CD4-positive, alpha-beta T cell treated with Interleukin-21 for 1 hour (primary cell): ENCODE measurements at places on chromosomes 1 and 21.

GRCh38 chr1:181484821-181485220 is 1.5 kb downstream of the CACNA1E start:
- no peak for DNase-seq

GRCh38 chr1:113014508-113014907 is 58.5 kb upstream of the LRIG2 start:
- DNase-seq = no peak

- no peak for DNase-seq
Measured at GRCh38 chr1:205436776-205437410, 15.0 kb upstream of the LEMD1 start.

DNA sequence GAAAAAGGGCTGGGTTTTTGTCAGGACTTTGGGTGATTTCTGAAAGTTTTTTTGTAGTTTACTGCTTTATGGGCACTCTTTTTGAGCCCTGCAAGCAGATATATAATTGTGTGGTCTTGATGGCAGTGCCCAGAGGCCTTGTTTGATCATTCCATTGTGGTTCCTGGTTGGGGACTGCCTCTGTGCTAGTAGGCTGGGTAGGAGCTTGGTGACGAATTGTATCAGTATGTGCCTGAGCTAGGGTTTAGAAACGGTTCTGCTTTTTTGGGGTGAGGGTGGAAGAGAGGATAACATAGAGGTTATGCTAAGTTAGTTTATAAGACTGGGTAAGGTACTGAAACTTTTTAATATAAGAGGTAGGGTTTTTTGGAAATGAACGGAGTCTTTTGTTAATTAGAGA is 139.7 kb upstream of the ETV3 start:
- no peak for DNase-seq

DNA sequence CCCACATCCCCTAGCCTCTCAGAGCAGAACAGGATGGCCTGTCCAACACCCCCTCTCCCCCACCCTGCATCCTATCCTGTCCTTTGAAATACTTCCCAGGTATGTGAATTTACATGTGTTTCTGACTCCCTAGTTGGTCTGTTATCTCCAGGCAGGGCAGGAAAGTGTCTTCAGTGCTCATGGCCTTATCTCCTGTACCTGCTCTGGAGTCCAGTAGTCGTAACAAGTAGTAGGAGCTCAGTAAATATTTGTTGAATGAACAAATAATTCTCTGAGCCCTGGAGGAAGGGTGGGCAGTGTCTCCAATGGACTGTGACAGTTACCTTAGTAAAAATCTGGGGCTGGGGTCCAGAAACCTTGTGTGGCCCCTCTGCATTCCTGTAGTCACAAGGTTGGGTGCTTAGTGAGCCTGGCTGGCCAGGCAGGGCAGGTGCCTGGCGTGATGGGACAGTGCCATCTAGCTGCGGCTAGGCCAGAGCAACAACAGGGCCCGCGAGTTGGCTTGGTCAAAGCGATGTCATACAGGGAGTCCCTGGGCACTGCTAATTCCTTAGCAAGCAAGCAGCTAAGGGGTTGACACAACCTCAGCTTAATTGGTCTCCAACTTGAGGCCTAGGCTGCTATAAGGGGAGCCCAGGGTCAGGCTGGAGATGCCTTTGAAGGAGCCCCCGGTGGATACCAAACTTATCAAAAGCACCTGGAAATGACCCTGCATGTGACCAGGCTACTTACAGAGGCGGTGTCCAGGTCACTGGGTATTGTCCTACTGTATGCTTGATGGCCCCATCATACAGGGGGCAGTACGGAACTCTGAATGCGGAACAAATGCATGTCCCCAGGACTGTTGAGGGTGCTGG is 89.0 kb upstream of the PPM1J start:
- DNase-seq = peak; percentile 38

- DNase-seq = no peak
Measured at GRCh38 chr1:34755961-34756360, 1.1 kb downstream of the GJB5 start.

GRCh38 chr1:24374891-24375786 is 38.4 kb downstream of the STPG1 start:
- no peak for DNase-seq

DNA sequence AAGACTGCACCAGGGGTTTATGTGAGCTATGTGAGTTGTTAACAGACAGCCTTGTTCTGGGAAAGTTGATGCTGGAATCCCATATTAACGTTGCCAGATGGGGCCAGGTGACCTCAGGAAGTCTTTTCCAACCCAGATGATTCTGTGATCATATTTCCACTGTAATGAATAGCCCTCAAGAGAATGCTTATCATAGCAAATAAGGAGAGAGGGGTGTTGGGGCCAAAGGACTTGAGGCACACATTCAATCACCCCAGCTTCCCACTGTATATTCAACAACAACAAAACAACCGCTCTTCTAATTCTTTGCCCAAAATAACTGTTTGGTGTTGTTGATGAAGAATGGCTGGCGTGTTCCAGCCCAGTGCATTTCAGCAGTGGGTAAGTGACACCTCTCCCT is 14.1 kb downstream of the ZNF697 start:
- no peak for DNase-seq

DNA sequence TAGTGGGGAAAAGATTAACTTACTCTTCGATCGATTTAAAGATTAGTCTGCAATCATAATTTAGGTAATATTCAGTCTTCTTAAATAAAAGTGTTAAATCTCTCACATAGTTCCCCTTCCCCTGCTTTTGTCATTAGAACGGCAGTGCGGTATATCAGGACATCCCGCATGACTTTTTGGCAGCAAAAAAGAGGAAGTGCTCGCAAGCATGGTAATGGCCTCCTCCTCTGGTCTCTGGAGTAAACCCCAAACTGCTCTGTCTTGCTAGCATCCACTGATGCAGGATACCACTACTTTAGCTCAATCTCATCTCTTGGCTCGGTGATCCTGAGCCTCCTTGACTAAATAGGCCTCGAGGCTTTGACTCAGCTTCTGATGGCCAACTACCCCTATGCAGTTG is 78.7 kb upstream of the VAV3 start:
- DNase-seq = no peak

DNA sequence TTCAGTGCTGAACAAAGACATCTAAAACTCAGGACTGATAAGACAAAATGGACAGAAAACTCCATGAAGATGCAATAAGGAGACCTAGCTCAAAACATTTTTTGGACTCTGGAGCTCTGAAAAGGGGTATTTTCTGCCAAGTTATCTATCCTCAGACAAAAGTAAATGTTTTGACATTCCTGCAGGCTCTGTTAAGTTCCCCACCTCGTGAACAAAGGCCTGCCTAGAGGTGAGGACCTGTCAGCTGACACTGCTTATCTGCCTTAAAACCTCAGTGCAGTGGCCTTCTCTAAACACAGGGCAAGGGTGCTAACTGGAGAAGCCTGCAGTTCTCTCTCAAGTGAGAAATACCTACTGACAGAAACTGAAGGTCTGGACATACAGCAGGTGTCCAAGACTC is 41.1 kb downstream of the COLGALT2 start:
- no peak for DNase-seq

DNA sequence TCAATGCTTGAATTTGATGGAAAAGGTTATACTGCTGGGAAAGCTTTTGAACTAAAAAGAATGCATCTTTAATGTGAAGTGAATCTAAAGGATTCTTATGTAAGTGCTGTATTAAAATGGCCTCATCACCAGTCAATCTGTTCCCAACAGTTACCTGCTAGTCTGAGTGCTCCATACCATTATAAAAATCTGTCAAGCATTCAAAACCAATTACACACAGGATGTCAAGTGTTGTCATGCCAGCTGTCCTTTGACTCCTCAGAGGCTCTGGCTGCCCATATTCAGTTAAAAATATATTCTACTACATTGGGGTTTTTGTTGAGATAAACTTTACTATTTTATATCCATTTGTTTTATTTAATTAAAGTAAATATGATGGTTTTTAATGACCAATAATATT is 1587.7 kb downstream of the AMY1C start:
- DNase-seq = no peak

GRCh38 chr1:19877821-19878636 is 4.2 kb upstream of the OTUD3 start:
- DNase-seq = no peak

DNA sequence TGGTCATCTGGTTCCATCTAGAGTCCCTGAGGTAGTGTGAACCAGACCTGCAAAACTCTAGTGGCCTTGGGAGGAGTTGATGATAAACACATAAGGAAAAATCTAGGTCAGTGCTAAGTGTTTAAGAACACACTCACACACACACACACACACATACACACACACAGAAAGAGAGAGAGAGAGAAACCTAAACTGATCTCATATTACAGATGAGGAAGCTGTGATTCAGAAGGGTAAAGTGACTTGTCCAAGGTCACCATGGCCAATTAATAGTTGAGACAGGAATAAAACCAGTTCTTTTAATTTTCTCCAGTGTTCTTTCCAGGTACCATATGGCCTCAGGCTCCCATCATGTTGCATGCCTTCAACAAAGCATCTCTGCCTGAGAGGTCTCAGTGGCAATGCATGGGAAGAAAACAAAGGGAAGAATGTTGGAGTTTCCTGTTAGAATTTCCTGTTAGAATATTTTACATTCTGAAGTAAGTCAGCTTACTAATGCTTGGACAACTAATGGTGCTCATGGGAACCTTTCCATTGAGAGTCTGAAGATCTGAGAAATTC is 77.3 kb upstream of the TSPAN2 start:
- DNase-seq = no peak

- no peak for DNase-seq
Measured at GRCh38 chr1:22639286-22639685, 2.9 kb downstream of the C1QA start.

GRCh38 chr1:209611771-209612570 is 28.5 kb downstream of the CAMK1G start:
- DNase-seq = peak; percentile 5

GRCh38 chr1:59052166-59052590 is 244.7 kb upstream of the FGGY start:
- DNase-seq = no peak

GRCh38 chr1:201024625-201024998 is 1.1 kb upstream of the KIF21B start:
- DNase-seq = no peak

DNA sequence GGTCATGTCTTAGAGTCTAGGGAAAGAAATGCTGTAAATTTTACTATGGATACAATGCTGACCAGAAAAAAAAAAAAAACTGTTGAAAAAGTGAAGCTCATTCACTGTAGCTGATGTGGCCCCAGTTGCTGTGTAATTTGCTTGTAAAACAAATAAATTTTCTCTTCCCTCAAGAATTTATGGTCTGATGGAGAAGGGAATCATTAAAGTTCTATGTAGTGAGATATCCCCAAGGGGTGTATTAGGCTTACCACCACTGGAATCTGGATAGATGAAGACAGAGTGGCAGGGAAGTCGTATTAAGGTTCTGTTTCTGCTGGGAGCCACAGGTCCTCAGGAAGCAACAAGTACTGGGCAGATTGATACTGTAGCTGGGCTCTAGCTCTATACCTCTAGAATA is 860.0 kb downstream of the LTN1 start:
- no peak for DNase-seq

- DNase-seq = no peak
Measured at GRCh38 chr1:3465935-3466321, 11.5 kb downstream of the ARHGEF16 start.

- no peak for DNase-seq
Measured at GRCh38 chr1:95562230-95562629, 328.2 kb downstream of the RWDD3 start.

- no peak for DNase-seq
Measured at GRCh38 chr1:59499943-59500569, 203.2 kb downstream of the FGGY start.

DNA sequence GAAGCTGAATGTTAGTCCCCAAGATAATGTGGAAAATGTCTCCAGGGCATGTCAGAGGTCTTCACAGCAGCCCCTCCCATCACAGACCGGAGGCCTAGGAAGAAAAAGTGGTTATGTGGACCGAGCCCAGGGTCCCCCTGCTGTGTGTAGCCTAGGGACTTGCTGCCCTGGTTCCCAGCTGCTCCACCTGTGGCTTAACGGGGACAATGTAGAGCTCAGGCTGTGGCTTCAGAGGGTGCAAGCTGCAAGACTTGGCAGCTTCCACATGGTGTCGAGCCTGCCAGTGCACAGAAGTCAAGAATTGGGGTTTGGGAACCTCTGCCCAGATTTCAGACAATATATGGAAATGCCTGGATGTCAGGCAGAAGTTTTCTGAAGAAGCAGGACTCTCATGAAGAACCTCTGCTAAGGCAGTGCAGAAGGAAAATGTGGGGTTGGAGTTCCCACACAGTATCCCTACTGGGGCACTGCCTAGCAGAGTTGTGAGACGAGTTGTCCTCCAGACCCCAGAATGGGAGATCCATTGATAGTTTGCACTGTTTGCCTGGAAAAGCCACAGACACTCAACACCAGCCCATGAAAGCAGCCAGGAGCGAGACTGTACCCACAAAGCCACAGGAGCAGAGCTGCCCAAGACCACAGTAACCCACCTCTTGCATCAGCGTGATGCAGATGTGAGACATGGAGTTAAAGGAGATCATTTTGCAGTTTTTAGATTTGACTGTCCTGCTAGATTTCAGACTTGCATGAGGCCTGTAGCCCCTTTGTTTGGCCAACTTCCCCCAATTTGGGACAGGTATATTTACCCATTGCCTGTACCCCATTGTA is 204.9 kb downstream of the MRPL39 start:
- no peak for DNase-seq

DNA sequence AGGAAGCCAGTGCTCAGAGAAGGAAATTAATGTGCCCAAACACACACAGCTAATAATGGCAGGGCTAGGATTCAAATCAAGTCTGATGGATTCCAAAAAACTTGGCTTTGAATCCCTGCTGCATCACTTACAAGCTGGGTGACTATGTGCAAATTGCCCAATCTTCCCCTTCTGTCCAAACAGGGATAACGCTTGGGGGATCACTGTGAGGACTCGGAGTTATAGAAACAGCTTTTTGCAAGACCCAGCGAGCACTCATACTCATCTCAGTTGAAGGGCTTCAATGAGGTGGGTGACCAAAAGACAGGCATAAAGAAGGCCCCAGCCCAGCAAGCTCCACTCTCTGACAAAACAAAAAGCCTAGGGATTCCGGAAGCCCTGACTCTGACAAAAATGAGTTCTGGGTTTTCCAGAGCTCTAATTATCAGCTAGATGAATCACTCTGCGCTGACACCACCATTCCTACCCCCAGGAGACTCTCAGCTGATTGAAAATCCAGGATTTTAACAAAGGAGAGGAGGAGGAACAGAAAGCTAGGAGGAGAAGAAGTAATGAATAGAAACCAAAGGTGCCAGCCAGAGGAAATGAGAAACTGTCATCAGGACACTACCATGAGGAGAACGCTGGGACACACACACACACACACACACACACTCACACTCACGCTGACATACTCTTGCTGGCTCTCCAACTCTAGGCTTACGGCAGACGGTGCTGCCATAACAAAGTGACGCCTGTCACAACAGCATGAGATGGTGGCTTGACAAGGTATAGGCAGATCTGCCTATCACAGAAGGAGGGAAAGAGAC is 1.6 kb upstream of the STK40 start:
- no peak for DNase-seq
